NCI-H1436 (cell line): ENCODE measurements at places on chromosomes 11 and 22.

DNA sequence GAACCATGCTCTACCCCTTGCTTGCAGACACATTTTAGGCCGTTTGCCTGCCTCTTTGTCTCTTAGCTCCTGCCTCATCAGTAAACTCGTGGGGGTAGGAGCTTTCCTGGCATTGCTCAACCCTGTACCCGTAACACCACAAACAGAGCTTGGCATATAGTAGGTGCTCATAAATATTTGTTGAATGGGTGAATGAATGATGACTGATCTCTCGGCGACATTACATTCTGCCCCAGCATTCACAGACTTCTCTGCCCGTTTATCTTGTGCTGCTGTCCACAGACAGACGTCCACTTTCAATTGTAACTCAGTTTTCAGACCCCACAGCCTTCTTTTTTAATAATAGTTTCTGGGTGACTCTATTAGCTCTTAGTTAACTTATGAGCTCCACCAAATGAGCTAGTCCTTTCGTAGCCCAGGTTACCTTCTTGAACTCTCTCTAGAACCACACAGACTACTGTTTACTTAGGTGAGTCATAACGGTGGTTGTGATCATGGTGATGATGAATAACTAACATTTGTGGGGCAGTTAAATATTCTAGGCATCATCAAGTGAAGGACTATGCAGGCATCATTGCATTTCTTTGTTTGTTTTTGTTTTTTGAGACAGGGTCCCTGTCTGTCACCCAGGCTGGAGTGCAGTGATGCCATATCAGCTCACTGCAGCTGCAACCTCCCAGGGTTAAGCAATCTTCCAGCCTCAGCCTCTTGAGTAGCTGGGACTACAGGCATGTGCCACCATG is 188.4 kb downstream of the ADAMTS15 start:
- DNase-seq, result no peak

DNA sequence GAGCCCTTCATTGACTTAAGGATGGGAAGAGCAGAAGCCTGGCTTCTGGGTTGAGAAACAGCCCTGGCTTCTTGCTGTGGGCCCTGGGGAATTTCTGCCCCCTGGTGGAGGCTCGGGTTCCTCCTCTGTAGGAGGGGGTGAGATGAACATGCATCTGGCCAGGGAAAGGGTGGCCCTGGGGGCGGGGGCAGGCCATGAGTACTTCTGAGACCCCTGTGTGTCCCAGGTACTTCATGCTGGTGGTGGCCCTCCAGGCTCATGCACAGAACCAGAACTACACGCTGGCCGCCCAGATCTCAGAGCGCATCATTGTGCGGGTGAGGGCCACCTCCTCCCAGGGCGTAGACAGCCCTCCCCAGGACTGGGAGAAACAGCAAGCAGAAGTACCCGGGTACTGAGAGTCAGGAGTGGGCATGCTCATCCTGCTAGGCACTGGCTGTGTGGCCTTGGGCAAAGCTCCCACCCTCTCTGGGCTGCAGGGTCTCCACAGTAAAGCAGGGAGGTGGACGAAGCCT is 15.8 kb downstream of the TMEM258 start:
- DNase-seq, result peak; percentile 44

GRCh38 chr22:27609451-27609888 is 192.1 kb downstream of the MN1 start:
- no peak for DNase-seq

- DNase-seq, result no peak
Observed at GRCh38 chr11:33660962-33661361, 39.7 kb downstream of the C11orf91 start.

DNA sequence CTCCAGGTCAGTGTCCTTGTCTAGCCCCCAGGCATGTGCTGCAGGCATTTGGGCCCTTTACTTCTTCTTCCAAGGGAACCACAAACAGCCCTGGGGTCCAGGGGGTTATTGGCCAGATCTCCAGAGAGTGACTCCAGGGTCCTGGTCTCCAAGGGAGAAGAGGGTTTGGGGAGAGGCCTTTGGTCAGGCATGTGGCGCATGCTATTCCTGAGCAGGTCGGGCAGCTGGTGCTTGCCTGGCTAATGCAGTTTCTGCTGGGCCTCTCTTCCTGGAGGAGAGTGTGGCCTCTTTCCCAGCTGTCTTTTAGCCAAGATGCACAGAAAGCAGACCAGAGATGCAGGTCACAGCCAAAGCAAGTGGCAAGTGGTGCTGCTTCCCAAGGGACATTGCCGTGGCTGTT is 3.8 kb upstream of the RFPL2 start:
- DNase-seq, result no peak

DNA sequence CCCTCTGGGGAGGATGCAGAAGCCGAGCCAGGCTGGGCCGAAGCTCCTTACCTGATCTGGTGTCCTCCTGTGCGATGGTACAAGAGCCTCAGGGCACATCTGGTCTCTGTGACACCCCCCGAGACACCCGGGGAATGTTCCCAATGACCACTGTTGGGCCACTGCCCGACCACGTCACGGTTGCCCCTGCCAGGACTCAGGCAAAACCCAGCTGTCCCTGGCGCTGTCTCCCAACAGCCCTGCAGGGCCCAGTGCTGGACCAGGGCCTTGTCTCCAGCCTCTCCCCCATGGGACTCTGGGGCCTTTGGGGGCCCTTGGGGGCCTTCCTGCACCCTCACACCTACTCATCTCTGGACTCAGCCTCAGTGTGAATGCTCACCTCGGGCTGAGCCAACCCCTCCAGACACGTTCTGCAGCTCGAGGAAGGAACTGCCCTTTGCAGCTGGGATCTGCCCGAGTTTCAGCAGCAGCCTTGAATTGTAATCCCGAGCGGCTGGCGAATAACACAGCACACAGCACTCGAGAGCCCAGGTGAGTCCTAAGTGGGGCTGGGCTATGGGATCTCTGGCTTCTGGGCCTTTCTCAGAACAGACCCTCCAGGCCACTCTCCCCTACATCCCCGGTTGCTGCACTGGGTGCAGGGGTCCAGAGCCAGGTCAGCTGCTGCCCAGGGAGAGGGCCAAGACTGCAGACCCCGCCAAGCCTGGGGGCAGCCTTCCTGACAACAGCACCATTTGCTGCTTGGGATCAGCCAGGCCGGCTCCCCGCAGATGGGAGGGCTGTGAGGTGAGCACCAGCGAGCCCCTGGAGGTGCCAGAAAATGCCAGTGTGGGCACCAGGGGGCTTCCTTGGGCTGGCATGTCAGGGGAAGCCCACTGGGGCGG is 39.8 kb downstream of the RTN4R start:
- DNase-seq, result no peak

DNA sequence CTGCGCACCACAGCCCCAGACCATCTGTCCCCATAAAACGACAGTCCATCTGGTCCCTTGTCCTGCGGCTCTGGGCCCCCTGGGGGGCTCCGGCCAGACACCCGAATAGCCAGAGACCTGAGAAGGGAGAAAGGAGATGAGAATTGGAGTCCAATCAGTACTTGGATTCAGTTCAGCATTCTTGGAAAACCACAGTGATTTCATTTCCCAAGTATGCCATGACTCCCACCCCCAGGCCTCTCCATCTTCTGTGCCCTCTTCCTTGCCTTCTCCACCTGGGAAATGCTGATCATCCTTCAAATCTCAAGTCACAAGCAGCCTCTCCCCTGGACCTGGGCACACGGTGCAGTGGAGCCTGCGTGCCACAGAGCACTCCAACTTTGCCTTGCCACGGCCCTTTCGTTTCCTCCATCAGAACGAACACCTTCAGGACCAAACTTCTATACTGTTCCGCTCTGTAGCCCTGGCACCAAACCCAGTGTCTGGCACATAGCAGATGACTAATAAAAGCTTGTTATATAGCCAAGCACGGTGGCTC is 10.9 kb upstream of the MFNG start:
- DNase-seq, result no peak

DNA sequence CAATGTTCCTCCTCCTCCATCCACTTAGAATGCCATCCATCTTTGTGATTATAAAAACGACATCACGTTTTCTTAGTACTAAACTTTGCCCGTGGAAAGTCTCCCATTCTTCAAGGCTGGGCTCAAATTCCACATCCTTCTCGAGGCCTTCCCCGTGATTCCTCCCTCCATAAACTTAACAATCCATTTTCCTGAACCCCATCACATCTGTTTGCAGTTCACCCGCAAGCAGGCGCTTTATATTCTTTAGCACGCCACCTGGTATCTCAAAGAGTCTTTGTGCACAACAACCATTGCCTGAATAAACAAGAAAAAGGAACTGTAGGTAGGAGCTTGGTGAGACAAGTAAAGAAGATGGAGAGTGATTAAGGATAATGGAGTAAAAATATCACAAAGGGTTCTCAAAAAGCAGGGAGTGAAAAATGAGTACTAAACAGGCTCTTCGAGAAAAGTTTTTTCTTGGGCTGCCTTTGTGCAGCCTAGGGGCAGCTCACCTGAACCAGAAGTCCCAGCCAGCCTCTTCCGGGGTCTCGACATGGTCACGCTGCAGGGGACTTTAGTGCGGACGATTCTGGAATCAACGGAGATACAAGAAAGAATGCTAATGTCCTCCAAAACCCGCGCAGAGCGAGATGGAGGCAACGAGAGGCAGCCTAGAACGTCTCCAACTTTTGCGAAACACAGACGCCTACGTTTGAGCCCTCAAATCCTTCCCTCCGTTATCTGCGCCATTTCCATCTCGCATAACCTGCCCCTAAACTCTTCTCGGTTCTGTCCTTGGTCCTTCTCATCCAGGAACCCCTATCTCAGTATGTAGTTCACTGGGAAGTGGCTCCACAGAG is 585 bp downstream of the THYN1 start:
- no peak for DNase-seq

- DNase-seq, result no peak
Observed at GRCh38 chr11:110968348-110969062, 256.3 kb upstream of the ARHGAP20 start.

DNA sequence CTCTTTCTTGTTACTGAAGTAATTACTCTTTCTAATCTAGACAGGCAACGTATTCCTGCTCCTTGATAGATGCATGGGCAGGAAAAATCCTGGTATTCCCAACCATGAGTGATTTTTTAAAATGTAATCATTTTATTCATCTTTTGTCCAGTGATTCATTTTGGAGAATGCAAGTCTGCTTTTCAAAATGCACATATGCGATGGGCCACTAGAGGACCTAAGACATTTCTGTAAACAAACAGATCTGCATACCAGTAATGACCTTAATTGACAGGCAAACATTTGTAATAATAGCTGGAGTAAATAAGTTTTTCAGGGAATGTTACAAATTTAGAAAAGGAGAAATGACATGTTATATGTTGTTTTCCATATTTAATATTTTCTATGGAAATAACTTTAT is 1167.6 kb downstream of the JRKL start:
- no peak for DNase-seq

DNA sequence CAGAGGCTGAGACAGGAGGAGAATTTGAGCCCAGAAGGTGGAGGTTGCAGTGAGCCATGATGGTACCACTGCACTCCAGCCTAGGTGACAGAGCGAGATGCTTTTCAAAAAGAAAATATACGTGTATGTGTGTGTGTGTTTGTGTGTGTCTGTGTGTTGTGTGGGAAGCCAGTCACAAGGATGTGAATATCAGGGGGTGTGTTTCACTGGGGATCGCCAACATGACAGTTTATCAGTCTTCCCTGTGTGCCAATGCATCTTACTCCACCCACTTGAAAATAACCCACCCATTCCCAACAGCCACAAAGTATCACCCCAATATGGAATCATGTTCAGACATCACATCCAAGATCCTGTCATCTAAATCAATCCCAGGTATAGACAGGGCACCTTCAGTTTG is 10.4 kb upstream of the APOBEC3B start:
- DNase-seq, result no peak

- no peak for DNase-seq
Observed at GRCh38 chr11:103636232-103636631, 400.2 kb upstream of the DDI1 start.

DNA sequence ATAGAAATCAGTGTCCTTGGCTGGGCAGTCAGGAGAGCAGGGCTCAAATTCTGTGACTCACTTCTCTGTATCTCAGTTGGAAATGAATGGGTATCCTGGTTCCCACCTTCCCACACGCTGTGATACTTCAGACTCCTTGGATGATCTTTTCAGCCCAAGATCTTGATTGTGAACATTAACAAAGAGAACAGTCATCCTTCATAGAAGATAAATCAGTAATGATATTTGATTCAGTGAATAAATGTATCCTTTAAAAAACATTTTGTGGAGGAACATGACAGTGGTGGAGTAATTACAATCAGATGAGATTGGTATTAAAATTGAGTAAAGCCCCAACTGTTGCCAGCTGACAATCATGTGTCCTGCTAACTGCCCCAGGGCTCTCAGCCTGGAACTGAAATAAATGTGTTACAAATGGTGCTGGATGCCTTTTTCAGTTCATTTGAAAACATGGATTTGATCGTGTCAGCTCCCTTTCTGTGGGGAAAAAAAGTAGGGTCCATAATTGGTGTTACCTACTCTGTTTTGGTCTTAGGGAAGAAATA is 72.9 kb upstream of the OR5AN1 start:
- no peak for DNase-seq

- DNase-seq, result no peak
Observed at GRCh38 chr11:116932181-116932580, 94.8 kb upstream of the APOA1 start.

- DNase-seq, result no peak
Observed at GRCh38 chr11:132256528-132257279, 886.3 kb downstream of the NTM start.

DNA sequence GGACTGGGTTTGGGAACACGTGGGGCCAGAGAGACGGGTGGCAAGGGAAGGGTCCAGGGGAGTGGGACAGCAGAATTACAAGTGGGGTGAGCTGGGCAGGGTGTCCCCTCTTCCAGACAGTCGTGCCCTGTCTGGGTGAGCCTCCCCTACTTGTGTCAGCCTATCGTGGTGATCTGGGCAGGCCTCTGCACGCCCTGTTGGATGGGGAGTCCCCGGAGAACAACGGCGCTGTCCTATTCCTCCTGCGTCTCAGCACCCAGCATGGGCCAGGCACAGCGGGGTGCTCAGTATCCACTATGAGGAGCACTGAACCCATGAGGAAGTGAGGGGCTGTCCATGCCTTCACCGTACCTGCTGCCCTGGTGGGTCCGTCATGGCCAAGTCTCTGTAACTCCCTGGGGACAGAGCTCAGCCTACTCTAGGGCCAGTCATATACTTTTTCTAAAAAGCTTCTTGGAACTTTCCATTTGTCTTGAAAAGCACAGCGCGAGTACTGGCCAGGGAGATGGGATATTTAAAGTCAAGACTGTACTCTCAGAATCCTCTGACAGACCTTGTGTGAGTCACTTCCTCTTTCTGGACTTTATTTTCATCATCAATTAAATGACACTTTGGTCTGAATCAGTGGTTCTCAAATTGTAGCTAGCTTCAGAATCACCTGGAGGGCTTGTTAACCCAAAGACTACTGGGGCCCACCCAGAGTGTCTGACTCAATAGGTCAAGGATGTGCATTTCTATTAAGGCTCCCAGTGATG is 81.7 kb upstream of the NECTIN1 start:
- no peak for DNase-seq

GRCh38 chr11:20668844-20669819 is at the start of gene NELL1:
Gene NELL1, plus strand, starts transcription at chr11:20669586.
- no peak for DNase-seq

DNA sequence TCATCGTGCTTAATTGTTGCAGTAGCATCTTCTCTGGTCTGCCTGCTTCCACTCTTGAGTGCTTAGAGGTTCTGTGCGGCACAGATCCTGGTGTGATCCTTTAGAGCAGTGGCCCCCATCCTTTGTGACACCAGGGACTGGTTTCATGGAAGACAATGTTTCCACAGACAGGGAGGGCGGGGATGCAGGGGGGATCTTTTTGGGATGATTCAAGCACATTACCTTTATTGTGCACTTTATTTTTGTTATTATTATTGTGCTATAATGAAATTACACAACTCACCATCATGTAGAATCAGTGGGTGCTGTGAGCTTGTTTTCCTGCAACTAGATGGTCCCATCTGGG is 76.8 kb upstream of the SHANK2 start:
- DNase-seq, result no peak
